Muscle of leg (tissue), 16 donors: ENCODE measurements at places on chromosomes 5 and 9.

DNA sequence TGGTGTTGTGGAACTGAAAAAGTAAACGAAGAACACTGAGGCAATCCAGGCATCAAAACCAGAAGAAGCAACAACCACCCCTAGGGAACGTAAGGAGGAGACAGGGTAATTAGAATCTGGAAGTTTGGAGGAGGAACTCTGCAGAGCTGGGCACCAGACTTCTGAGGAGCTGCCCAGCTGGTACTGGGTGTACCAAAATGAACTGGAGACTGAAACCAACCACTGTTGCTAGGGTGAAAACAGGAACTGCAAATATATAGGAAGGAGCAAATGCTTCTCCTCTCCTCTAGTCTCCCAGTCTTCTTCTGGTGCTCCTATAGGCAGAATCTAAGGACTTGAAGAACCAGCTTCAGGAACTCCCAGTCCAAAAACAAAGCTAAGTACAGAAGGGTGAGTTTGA lies 189.8 kb downstream of the ELAVL2 start:
- DNase-seq = no peak

- no peak for DNase-seq
Observed at GRCh38 chr5:115343855-115344254, 47.4 kb upstream of the CCDC112 start.

- DNase-seq = no peak
Observed at GRCh38 chr5:35160486-35161116, 69.7 kb downstream of the PRLR start.

DNA sequence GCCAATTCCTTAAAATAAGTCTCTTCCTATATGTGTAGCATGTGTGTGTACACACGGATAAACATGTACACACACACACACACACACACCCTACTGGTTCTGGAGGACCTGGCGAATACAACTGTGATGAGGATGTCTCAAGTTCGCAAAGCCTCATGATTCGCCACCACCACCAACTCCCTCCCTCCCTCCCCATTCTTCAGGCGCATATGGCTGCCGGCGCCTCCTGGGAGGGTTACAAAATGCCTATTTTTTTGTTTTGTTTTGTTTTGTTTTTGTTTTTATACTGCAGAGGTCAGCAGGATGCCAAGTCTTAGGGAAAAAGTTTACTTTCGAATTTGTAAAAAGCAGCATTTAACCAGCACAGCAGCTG lies 88.0 kb downstream of the DAP start:
- peak; percentile 43 for DNase-seq

DNA sequence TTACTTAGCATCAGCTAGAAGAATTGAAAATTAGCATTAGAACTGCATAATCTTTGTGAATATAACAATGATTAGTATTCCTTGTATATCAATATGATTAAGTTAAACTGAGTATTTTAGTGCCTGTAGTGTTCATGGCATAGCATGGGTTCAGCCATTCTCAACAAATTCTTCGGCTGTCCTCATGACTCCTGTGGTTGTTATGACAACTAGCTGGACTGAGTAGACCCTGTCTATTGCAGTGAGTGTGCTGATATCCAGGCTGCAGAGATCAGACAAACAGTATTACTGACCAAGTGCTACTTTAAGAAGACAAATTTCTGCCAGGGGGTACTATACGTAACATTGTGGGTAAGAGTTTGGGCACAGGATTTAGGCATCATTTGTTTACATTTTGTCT lies 125.9 kb downstream of the NUDT12 start:
- DNase-seq = no peak

- DNase-seq = no peak
Observed at GRCh38 chr5:102049517-102049916, 246.6 kb downstream of the SLCO4C1 start.

- no peak for DNase-seq
Observed at GRCh38 chr5:170301981-170302652, 4.5 kb upstream of the LCP2 start.
